ENCODE measurements at places on chromosomes 5 and 9.

GRCh38 chr5:93503598-93504067 lies 77.4 kb downstream of the NR2F1-AS1 start:
- no peak for DNase-seq

GRCh38 chr9:93260263-93261066 lies 76.5 kb downstream of the WNK2 start:
- no peak for DNase-seq

DNA sequence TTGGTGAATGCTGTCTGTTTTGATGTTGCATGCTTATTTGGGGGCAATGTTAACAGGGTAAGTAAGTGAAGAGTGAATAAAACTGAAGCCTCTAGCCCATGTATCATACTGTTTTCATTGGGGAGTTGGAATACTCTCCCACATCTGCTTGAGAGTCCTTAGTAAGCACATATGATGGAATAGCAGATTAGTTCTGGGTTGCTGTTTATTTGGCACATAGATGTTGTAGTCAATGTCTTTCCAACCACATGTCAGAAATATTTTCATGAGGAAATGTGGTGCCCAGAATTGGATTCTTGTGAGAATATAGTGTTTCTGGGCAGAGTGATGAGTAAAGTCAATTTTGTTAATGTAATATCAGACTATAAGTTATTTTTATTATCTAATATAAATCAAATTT lies 611.7 kb upstream of the FTMT start:
- DNase-seq = no peak

DNA sequence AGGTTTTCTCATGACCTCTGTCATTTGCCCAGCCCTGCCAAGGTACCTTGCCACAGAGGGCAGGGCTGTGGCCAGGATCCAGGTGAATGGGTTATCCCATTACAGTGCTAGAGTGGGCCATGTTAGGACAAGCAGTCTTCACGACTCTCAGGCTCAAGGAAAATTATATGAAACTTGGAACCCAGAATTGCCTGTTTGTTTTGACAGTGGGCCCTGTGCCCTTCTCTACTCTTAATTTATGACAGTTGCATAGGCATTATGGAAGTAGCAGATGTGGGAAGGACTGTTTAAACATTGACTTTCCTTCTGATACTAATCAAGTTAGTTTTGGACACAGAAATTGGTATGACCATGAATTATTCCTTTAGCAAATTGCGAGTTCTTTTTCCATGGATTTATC lies 41.7 kb downstream of the ITGA2 start:
- DNase-seq = no peak

DNA sequence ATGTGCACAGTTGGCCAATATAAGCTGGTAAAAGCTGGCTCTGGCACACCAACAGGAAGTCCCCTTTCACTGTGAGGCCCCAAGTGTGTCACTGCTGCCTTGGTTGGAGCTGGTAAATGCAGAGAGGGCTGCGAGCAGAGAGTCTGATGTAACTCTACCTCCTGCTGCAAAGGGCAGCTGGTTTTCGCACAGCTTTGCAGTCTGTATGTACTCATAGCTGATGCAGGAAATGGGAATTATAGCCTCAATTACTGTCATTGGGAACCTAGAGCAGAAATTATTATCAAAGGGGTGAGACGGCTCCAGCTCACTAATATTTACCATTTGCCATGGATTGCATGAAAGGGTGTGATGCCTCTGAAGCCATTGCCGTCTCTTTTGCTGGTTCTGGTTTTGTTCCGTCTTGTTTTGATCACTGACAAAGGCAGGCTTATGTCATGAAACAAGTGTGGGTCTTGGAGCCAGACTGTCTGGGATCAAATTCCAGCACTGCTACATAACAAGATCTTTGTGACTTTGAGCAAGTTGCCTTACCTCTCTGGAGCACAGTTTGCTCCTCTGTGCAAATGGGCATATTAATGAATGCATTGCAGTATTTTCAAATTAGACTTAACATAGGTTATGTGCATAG lies 124.3 kb upstream of the SLC25A48 start:
- DNase-seq = no peak

DNA sequence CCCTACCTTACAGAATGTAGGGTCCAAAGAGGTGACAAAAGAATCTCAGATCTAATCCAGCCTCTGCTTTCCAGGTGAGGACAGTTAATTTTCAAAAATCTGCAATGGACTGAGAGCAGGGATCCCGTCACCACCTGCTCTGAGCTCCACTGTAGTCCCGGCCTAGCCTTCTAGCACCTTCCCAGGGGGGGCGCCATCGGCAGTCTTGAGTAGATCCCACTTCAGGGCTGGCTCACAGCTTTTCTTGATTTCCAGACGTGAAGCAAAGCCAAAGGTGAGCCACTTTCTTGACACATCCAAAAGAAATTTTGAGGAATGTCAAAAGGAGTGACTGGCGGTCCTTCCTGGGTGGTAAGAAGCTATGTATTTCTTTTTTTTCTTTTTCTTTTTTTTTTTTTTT lies 114.1 kb downstream of the SYK start:
- DNase-seq = peak; percentile 15

DNA sequence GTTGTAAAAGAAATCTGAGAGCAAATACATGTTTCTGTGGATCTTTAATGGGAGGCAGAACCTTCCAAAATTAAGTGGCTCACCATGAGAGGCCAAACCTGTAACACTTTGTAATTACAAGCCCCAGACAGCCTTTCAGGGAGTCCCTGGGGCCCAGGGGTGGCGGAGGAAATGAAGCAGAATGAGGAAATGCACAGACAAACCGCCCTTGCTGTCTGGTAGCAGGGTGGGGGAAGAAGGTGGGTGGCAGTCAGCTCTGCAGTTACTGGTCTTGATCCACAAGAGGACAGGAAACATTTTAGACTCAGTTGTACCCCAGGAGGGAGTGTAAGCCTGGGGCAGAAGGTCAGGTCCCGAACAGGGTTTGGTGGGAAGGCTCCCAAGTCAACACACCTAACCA lies 6.5 kb downstream of the ARL14EPL start:
- DNase-seq = no peak

DNA sequence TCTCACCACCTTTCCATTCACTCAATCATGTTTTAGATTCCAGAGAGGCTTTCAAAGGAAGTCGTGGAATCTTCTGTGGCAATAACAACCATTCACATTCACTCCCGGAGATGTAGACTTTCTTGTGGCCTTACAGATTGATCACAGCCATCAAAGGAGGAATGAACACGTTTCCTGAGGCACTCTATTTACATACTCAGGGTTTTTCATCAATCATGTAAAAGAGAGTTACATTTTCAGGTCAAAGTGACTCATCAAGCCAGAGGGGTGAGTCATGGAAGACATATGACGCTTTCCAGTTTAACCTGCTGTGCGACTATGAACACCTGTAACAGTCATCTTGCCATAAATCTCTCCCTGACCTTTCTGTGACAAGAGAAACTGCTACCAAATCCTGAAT lies 39.3 kb upstream of the RAD23B start:
- no peak for DNase-seq

GRCh38 chr5:131786036-131786435 lies 10.8 kb downstream of the FNIP1 start:
- DNase-seq = no peak

GRCh38 chr5:160970605-160971191 lies 118.7 kb upstream of the ATP10B start:
- no peak for DNase-seq

- peak; percentile 39 for DNase-seq
These were observed 60.1 kb downstream of the GTF3C4 start for GRCh38 chr9:132730054-132731033.

GRCh38 chr9:21709464-21710058 lies 92.9 kb upstream of the MTAP start:
- peak; percentile 63 for DNase-seq

GRCh38 chr5:110726249-110727024 lies at the start of gene TMEM232:
TSS of gene TMEM232 (minus strand) at chr5:110726671. CDS start at chr5:110667352, 59,319 bp downstream.
- no peak for DNase-seq

- no peak for DNase-seq
These were observed 72.8 kb downstream of the SLC1A1 start for GRCh38 chr9:4563105-4563504.

- no peak for DNase-seq
These were observed 509.9 kb downstream of the ZNF608 start for GRCh38 chr5:124236361-124237205.

DNA sequence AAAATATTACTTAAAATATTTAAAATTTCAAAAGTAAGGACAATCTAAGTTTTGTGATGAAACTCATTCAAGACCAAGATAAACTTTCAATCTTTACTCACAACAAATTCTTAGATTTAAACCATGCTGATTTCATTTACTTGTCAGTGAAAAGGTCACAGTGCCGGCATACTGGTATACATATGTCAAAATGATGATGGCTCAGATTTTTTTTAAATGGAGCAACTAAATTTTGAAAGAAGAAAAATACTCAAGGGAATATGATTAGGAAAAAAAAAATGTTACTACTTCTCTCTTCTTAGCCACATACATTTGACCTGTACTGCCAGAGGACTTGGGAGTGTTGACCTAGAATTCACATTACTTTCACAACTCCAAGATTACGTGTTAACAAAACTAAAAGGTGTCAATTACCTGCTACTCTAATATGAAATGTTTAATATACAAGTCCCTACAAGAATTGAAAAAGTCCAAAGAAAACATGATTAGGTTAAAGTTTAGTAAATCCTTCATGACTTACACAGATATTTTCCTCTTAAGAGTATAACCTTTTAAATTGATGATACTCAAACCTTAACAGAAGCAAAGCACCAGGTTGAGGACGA lies 4.6 kb downstream of the EFNA5 start:
- no peak for DNase-seq

GRCh38 chr5:91443023-91443422 lies 59.9 kb upstream of the ARRDC3 start:
- DNase-seq = no peak

- no peak for DNase-seq
These were observed 213.0 kb upstream of the TARS1 start for GRCh38 chr5:33227746-33228145.

GRCh38 chr5:150609843-150610584 lies 30.4 kb upstream of the SYNPO start:
- DNase-seq = no peak

- no peak for DNase-seq
These were observed 16.5 kb upstream of the CXXC5 start for GRCh38 chr5:139631520-139632165.

DNA sequence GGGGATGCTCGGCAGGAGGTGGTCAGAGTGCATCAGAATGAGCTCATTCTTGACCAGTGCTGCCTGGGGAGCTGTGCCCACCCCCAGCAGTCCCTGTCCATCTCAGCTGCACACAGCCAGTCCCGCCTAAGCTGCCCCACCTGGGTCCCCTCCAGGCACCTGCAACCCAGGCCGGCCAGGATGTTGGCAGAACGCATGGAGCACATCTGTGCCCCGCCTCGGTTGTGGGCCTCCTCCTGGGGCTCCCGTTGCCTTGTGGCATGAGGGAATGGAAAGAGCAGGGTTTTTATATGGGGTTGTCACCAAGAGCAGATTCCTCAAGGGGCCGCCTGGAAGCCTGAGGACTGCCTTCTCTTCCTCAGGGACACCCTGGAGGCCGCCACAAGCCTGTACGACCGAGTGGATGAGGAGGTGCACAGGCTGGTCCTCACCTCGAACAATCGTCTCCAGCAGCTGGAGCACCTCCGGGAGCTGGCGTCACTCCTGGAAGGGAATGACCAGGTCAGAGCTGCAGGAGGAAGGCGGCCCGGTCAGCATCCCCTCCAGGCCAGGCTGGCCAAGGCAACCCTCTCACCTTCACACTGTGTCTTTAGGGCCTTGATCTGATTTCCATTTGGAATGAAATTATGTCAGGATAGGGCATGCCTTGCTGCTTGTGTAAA lies 34.8 kb upstream of the LRRC14B start:
- DNase-seq = no peak

GRCh38 chr5:26889815-26890214 lies 148.6 kb downstream of the CDH9 start:
- no peak for DNase-seq

- DNase-seq = no peak
These were observed 32.9 kb downstream of the NDST1 start for GRCh38 chr5:150540615-150541396.

DNA sequence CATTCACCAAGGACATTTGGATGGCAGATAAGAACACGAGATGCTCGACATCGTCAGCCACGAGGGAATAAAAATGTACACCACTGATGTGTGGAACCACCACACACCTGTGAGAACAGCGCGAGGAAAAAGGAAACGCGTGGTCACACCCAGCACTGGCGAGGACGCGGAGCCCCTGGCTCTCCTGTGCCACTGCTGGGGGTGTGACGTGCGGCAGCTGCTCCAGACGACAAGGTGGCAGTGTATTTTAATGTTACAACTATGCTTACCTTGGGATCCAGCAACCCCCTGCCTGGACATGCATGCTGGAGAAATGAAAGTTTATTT lies 13.6 kb upstream of the CEP72 start:
- DNase-seq = no peak

DNA sequence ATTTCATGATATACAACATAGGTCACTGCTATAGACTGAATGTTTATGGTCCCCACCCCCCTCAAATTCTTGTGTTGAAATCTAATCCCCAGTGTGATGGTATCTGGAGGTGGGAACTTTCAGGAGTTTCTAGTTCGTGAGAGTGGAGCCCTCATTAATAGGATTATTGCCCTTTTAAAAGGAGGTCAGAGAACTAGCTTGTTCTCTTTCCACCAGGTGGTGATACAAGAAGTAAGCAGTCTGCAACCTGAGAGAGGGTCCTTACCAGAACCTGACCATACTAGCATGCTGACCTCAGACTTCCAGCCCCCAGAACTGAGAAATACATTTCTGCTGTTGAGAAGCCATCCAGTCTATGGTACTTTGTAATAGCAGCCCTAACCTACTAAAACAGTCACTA lies 33.3 kb downstream of the TMEM161B start:
- DNase-seq = no peak

GRCh38 chr5:74019923-74020322 lies 393.9 kb downstream of the ARHGEF28 start:
- DNase-seq = no peak

DNA sequence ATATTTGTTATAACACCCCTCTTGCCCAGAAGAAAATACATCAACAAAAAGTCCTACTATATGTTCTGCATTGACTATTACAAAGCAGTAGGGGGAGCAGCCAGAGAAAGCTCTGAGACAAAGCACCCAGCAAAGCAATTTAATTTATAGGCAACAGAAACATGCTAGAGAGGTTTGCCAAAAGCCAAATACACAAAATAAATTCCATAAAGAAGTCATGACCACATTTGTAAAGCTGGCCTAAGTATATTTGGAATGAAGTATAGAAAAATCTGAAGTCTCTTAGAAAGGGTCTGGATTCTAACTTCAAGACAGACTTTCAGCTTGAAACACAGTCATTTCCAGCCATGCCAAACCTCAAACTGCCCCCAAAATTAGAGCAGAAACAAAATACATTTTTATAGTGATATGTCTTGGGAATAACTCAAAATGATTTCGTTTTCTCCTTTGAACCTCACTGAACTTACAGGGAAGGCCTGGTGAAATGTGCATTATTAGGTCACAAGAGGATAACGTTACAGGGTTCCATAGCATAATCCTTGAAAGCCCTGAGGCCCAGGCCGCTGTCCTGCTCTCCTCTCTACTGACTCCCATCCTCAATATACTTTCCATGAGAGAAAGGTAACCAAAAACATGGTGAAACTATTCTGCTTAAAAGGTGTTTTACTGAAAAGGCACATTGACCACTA lies 451.8 kb downstream of the RAB3C start:
- DNase-seq = no peak

Data from tibial nerve (tissue), 4 donors.